Brain pericyte (primary cell): ENCODE measurements at places on chromosomes 2 and 18.

DNA sequence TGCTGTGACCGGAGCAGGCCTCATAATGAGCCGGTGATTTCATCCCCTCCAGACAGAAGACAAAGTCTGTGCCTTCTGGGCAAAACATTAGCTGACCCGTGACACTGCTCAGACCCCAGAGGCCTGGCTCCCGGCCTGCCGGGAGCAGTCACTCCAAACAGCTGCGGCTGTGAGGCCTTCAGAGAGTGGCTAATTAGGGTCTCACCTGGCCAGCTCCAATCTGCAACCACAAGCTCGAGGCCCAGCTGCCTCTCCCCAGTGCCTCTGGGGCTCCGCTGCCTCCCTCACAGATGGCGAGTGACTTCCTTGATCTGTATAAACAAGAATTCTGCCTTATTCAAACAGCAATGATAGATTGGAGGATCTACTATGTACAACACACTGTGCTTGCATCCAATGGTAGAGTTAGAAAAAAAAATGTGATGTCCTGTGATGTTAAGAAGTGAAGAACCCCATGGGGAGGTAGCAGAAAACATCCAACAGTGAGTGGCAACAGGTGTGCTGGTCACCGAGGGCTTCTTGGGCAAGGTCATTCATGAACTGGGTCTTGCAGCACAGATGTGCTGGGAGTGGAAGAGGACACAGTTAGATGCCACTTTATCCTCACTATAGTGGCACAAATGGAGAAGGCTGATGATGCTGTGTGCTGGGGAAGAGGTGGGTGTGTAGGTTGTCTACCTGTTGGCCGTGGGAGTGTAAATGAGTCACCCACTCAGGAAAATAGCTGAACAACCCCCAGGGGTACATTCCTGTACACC, 98.2 kb upstream of the ASAP2 start:
- no peak for DNase-seq

DNA sequence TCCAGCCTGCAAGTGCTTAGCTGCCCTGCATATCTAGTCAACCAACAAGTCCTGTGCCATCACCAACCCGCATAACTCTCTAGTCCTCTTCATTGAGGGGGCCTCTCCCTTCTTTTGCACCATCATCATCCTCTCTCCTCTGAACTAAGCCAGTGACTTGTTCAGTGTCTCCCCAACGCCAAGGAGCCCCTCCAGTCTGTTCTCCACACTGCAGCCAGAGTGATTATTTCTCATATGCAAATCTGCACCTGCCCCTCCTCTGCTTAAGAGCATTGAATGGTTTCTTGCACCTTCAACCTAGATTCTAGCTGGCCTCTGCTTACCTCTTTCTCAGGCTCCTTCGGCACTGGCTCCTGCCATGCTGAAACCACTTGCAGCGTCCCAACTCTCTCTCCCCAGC, 141.8 kb downstream of the FAM161A start:
- no peak for DNase-seq

GRCh38 chr18:32439802-32440201, 30.9 kb downstream of the GAREM1 start:
- no peak for DNase-seq

GRCh38 chr2:62201307-62201706, 5.4 kb downstream of the B3GNT2 start:
- no peak for DNase-seq

DNA sequence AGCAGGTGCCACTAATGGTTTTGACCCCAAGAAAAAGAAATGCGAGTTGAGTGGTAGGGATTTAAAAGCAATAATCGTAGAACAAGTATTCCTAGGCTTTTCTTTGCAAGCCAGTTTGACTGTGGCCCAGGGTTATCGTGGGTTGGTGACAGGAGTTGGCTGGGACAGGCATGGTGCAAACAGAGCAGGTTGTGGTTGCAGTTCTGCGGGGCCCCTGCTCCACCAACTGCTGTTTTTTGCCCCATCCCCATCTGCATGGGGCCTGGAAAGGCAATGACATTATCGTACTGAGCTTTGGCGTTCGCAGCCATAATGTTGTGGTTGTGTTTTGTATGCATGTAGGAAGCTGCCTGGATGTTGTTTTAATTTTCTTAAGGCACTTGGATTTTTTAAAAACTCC, 274.0 kb downstream of the TSN start:
- DNase-seq: no peak

DNA sequence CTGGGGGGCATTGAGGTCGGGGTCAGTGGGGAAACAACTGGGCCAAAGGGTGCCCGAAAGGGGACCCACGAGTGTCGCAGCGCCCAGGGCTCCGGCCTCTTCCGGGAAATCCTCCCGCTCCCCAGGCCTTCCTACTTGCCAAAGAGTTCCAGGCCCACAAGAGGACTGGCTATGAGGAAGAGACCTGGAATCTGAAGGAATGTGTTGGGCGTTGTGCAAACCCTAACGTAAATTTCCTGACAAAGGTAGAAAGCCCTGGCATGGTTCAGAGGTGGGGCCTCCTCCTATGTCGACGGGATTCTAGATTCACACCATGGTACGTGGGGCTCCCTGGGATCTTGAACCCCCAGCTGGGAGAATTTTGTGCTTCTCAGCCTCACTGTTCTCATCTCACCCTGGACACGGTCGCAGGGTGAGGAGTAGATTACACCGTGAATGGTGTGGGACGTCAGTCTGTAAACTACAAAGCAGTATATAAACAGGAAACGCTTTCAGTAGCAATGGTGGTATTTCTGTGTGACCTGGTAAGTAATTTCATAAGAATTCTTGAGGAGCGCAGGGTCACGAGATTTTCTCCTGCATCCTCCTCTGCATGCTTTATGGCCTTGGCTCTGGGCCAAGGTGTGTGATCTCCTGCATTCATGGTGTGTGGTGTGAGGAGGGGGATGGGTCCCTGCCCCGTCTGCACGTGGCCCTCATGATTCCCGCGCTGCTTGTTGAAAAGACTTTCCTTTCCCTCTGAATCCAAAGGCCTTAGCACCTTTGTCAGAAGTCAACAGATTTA, 868 bp downstream of the HSBP1L1 start:
- DNase-seq: no peak

- DNase-seq: no peak
Observed at GRCh38 chr18:35038881-35039491, 2.2 kb upstream of the MAPRE2 start.

DNA sequence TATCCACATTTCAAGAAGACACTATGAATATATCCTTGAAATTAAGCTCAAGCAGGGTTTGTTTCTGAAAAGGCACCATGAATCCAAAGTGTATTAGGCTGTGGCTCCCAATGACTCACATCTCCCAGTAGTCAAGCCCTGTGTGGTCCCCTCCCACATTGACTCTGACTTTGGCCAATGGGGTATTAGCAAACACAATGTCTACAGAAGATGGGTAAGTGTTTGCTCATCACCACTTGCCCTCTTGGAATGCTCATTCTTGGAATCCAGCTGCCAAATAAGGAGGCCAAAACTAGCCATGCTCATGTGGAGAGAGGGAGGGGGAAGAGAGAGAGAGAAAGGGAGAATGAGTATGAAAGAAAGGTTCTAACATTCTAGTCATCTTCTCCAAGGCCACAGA, 490.0 kb downstream of the TXNL1 start:
- DNase-seq: no peak
